ENCODE measurements at places on chromosomes 12 and 14.

- no peak for DNase-seq
Observed at GRCh38 chr12:913919-914698, 35.4 kb downstream of the RAD52 start.

- no peak for DNase-seq
Observed at GRCh38 chr14:94117856-94118255, 7.3 kb downstream of the IFI27 start.

GRCh38 chr14:67389811-67390534 lies 22.0 kb downstream of the PLEK2 start:
- DNase-seq, result no peak

- DNase-seq, result no peak
Observed at GRCh38 chr12:104138797-104139152, 765 bp upstream of the NFYB start.

DNA sequence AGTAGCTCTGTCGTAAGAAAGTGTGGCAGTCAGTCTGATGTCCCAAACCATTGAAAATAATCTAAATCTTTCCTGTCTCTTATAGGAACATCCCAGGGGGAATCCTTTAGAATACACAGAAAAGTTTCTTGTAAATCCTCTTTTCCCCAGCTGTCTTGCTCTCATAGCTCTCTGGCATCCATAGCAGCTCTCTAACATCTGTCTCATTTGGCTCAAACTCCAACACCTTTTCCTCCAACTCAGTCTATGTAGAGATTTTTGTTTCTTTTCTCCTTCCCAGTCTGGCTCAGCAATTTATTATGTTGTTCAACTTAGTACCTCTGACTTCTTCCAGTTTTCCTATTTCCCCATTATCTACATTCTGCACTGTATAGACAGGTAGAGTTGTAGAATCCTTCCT lies 84.4 kb upstream of the NEDD1 start:
- DNase-seq, result no peak

- DNase-seq, result no peak
Observed at GRCh38 chr14:72678356-72678755, 215.5 kb downstream of the DPF3 start.

- no peak for DNase-seq
Observed at GRCh38 chr14:56807386-56808109, 2.7 kb downstream of the OTX2 start.

DNA sequence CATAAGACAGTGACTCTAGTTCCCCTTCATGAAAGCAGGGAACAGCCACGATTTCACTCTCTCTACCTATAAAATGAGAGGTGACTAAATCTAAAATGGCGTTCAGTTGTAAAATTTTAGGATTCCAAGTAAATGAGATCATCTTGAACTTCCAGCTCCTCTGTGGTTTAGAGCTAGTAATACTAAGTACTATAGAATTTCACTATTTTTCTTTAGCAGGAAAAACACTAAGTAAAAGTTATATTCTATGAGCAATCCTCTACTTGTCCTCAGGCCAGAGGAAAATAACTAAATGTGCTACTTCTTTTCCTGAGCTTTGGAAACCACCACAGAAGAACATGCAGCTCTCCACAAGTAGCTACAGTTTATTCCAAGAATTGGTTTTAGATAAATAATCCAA lies 55.6 kb downstream of the NIN start:
- DNase-seq, result no peak

- DNase-seq, result no peak
Observed at GRCh38 chr14:76698631-76699030, 62.6 kb upstream of the VASH1 start.

DNA sequence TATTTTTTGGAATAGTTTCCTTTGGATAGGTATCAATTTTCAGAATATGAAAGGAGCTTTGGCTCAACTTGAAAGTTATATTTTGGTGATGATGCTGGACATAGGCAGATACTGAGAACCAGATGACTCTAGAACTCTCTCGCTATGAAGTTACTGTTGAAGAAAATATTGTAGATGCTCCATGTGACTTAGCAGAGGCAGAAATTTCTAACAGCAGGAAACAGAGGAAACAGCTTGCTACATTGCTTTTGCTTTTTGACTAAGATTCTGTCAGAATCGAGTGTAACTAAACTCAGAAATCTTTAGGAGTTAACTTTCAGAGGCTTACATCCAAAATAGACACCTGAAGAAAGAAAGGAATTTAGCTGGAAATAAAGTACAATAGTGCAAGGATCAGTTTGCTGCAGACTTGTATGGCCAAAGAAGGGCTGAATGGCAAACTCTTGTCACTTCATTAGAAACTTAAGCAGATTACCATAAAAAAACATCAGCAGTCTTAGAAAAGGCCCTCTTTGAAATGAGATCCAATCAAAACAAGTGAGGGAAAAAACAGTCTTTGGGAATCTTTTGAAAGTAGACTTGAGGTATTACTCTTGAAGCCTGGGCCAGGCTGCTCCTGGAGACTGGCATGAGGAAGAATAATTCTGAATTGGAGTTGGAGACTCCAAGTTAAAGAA lies 911.8 kb downstream of the FSCB start:
- no peak for DNase-seq

DNA sequence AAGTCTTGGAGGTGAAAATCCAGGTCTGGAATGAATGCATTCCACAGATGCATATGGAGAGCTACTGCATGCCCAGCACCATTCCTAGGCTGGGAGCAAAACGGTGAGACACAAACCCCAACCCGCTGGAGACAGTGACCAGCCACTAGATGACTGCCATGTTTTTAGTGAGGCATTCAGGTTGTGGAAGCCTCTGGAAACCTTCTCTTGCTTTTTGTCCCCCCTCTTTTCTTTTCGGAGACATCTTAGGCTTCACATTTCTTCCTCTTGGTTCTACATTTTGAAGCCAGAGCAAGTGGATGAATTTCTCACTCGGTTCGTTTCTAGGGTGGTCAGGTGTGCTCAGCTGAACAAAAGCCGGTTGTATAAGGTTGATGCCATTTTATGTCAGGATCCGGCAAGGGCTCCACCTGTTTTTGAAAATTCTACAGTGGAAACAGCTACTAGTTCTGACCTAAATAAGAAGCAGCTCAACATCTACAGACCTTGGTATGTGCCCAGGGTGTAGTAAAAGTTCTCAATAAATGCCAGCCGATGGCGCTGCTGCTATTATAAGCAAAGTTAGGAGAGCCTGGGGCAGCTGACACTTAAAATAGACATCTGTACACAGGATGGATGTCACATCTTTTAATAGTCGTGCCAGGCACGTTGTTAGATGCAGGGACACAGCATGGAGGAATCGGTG lies 1.8 kb upstream of the ZNF839 start:
- DNase-seq, result no peak

DNA sequence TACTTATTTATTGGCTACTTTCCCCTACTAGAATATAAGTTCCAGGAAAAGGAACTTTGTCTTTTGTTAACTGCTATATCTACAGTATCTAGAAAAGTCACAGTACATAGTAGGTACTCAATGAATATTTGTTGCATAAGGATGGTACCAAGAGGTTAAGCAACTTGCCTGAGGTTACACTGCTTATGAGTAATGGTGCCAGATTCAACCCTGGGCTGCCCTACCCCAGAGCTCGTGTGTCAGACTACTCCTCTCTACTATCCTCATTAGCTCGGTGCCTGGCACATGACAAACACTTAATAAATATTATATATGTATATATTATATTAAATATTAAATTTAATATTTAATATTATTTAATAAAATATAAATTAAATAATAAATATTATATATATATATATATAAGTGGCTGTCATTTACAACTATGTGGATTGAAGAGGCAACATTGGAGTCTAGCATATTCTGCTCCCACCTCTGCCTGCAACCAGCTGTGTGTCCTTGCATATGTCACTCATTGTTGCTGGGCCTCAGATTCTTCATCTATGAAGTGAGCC lies 25.4 kb downstream of the UTP20 start:
- no peak for DNase-seq

DNA sequence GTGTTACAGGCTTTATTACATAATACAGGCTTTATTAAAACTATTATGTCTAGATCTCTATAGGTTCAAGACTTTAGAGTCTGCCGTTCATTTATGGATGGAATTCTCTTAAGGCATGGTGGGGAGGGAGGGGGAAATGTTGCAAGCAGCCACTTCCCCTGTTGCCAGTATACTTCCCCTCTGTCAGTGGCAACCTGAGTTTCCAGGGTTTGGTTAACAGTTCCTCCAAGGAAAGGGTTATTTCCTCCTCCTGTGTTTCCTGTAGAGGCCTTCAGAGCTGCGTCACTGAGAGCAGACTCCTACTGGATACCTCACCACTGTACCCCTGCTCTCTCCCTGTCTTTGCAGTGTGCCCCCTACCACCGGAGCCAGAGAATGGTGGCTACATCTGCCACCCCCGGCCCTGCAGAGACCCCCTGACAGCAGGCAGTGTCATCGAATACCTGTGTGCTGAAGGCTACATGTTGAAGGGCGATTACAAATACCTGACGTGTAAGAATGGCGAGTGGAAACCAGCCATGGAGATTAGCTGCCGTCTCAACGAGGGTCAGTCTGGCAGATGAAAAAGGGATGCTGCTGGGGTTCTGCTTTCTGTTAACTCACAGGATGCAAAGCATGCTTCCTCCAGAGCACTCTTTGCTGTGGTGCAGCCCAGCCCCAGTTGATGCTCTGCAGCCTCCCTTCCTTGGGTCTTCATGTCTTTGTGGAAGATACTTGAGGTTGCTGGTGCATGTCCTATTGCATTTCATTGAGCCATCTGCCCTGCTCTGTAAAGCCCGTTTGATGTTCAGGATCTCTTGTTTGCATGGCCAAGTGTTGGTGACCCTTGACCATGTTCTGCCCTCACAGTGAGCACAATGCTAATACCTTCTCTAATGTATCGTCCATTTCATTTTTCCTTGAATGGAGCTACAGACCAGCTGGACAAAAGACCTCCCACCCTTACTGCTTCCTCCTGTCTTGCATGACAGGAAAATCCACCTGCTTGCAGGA lies 63.6 kb upstream of the SRSF5 start:
- no peak for DNase-seq

DNA sequence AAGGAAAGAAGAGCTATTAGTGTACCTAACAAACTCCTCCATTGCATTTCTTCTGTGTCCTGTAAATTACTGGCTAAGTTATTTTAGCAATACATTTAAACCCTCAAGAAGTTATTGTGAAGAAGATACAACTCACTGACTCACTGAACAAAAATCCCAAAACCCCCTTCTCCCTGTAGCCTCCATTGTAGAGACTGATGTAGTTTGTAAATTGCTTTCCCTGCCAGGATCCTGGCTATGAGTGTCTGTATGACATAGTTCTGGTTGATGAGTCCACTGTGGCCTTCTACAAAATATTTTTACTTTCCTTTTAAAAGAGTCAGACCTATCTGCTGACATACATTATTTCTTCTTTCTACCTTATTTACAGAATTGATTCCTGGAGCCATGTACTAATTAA lies 155.6 kb downstream of the SLC6A15 start:
- DNase-seq, result no peak

GRCh38 chr12:3770891-3771290 lies 18.0 kb upstream of the CRACR2A start:
- no peak for DNase-seq

GRCh38 chr12:106019144-106019543 lies 119.6 kb downstream of the NUAK1 start:
- DNase-seq, result no peak

DNA sequence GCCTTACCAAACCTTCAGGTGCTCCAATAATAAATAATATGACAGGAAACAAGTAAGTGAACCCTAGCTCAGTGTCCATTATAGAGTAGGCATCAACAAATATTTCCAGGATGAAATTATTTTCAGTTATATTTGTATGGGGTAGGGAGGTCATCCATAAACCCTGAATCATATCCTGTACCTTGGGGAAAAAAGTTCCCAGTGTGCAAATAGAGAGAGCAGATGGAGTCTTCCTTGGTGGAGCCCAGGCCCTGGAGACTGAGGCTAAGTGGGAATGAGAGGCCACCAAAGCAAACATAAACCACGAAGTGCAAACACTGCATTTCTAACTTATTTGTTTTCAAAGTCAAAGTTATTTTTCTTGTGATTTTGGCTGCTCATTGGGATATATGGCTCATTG lies 8.5 kb upstream of the ERP27 start:
- DNase-seq, result no peak

GRCh38 chr12:53004582-53004981 lies 1.7 kb upstream of the EIF4B start:
- DNase-seq, result no peak

DNA sequence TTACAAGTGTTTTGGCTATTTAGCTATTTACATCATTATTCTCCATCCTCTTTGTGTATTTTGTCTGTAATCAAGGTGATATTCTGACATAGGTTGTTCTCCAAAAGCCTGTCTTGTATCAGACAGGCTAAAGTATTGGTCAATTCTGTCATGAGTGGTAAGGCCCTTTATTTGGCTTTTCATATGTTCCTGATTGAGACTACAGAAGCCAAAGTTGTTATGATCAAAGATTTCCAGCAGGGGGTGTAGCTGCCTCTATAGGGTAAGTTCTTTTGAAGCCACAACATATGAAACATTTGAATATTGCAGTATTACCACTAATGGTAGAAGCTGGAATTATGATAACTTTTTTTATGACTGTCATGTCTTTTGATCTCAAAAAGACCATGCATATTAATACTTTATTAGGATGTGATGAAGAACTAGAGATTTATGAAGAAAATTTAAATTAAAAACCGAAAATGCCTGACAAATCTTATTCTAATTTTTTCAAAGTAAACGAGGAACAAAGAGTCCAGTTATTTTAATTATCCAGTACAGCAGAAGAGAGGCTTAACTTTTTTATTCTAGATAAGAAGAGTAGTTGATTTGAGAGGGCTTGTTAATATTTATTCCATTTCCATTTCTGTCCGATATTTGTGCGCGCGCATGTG lies 3.4 kb upstream of the ARHGAP5 start:
- DNase-seq, result peak; percentile 74

DNA sequence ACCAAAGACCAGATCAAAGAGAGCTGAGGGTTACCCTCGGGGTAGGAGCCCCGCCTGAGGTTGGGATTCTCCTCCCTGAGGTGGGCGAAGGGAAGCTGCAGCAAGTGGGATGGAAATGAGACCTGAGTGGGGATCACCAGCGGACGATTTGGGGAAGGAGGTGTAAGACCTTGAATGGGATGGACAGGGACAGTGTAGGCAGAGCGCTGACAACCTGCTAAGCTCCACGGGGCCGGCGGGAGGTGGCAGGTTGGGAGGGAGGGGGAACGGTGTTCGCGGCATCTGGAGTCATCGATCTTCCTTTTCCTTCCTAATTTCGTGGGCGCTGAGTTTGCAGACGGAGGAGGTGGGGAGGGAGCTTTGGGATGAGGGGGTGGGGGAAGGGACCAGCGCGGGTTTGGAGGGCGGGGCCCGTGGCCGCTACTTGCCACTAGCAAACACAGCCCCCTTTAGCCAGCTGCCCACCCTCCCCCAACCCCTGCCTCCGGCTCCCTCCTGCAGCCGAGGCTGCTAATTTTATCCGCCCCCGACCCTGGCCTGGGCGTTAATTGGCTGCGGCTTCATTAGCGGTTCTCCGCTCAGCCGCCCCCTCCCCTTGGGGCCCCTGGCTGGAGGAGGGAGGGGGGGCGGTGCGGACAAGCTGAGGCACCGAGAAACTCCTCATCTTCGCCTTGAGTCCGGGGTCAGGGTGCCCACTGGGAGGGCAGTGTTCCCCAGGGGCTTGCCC lies 2.8 kb upstream of the SHMT2 start:
- DNase-seq, result no peak
